ENCODE measurements at places on chromosomes 5 and 9. TPM values are rescaled to one million over a fixed set of nuclear protein-coding genes. Genes with fewer than 3 reads are reported as not detected.

GARIN3 gene
- 0.39 TPM for total RNA-seq

RFX3 gene
- 20.1 TPM for total RNA-seq

ENHO gene
- not detected for total RNA-seq

SPEF2 gene
- 17.9 TPM for total RNA-seq

PCDHA9 gene
- not detected for total RNA-seq

DNAJC21 gene
- total RNA-seq: 77.3 TPM

PPP1R2B gene
- total RNA-seq: 0.42 TPM

FOXD4L6 gene
- 0.21 TPM for total RNA-seq

GDNF gene
- total RNA-seq: not detected

PIP5K1B gene
- 2.8 TPM for total RNA-seq

DNA sequence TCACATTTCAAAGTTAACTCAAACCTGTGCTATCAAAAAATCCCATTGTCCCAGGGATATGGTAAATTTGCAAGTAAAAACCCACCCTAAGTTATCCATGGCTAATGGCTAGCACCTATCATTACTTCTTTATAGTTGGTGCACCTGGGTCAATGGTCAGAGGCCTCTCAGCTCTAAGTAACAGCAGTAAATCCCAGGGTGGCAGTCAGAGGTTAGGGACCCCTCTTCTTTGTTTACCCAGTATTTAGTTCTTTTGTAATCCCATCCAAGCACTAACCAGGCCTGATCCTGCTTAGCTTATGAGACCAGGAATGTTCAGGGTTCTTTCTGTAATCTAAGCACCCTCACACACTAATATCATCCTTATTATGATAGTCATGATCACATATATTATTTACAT lies 52.1 kb upstream of the WWC1 start:
- DNase-seq: no peak

DNA sequence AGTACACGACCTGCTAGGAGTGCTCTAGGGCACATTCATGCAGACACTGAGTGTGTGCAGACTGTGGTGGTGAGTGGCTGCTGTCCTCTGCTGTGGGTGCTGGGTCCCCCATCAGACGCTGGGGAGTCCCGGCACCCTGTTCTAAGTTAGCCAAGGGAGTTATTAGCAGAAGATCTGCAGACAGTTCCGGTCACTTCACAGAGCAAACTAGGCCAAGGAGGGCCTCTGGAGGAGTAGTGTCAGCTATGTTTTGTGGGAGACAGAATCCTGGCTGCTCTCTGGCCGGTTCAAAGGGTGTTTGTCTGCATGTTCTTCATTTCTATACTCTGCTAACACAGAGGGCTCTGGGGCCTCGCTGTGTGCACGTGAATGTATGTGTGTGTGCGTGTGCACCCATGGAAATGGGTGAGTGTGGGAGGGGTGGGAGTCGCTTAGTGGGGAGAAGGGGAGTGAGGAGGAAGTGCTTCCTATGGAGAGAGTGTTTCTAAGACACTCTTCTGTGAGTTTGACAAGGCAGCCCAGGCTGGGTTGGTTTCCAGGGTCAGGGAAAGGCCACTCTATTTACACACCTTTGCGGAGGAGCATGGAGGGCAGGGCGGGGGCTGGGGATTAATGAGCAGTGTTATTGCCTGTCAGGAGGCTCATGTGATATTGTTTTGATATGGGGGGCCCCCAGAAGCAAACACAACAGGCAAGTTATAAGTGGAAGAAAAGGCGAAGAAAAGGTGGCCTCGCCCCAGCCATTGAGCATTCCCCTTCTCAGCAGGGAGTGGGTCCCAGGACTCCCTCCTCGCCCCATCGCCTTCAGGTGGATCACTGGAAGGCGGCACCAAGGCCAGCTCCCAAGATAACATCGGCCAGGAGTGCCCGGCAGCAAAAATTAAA lies 68.9 kb downstream of the MACROH2A1 start:
- DNase-seq: no peak

DNA sequence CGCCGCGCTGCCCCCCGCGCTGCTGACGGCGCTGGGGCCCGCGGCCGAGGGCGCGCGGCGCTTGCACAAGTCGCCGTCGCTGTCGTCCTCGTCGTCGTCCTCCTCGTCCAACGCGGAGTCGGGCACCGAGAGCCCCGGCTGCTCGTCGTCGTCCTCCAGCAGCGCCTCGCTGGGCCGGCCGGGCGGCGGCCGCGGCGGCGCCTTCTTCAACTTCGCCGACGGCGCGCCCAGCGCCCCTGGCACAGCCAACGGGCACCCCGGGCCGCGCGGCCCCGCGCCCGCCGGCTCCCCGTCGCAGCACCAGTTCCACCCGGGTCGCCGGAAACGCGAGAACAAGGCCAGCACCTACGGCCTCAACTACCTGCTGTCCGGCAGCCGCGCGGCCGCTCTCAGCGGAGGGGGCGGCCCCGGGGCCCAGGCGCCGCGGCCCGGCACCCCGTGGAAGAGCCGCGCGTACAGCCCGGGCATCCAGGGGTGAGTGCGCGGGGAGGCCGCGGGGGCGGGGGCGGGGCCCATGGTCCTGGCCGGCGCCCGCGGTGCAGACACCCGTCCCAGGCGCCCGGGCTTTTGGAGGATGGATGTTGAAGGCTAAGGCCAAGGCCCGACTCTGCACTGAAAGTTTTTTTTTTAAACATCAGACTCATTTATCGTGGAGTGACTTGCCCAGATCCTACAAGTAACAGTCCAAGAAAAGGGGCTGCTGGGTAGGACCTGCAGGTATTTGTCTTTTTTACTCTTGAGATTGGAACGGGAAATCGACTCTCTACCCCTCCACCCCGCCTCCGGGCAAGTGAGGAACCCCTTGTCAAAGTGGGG lies 1.2 kb downstream of the TENT4A start:
- no peak for DNase-seq

- DNase-seq: no peak
Measured at GRCh38 chr9:108158236-108158995, 668.8 kb upstream of the KLF4 start.

DNA sequence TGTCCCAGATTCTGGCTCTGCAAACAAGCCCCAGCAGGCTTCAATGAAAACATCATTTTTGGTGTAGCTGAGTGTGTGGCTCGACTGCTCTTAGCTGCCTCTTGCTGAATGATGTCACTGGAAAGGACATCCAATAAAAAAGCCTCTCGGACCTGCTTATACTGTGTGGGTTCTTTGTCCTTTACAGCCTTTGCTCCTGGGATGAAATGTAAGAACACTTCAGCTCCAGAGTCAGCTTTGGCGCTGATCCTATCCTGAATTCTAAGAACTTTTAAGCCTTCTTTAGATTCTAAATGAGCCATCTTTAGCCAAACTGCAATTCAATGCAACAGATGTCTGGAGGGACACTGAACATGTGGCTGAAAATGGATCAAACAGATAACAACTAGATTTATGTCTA lies 404.6 kb upstream of the C9orf72 start:
- no peak for DNase-seq

- no peak for DNase-seq
Measured at GRCh38 chr5:159463590-159464321, 133.5 kb upstream of the IL12B start.

DNA sequence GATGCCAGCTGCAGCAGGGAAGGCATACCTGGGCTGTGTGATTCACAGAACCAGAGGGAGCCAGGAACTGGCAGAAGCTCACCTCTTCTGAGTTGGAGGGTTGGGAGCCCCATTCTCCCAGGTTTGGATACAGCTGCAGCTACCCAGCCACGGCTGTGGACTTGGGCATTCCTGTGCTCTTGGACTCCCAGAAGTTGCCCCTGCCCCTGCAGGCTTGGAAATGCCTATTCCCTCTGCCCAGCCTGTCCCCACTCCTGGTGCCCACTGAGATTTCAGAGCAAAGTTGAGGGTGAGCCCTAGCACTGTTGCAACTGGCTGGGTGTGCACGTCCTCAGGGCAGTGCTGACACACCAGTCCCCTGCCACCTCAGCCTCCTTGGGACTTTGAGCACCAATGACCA lies 489.7 kb downstream of the SLCO4C1 start:
- no peak for DNase-seq

GRCh38 chr9:127684576-127684975 lies 22.2 kb upstream of the CFAP157 start:
- no peak for DNase-seq

- no peak for DNase-seq
Measured at GRCh38 chr9:7871977-7872730, 72.6 kb upstream of the DMAC1 start.

- DNase-seq: no peak
Measured at GRCh38 chr9:114371973-114372917, 15.5 kb downstream of the AKNA start.

DNA sequence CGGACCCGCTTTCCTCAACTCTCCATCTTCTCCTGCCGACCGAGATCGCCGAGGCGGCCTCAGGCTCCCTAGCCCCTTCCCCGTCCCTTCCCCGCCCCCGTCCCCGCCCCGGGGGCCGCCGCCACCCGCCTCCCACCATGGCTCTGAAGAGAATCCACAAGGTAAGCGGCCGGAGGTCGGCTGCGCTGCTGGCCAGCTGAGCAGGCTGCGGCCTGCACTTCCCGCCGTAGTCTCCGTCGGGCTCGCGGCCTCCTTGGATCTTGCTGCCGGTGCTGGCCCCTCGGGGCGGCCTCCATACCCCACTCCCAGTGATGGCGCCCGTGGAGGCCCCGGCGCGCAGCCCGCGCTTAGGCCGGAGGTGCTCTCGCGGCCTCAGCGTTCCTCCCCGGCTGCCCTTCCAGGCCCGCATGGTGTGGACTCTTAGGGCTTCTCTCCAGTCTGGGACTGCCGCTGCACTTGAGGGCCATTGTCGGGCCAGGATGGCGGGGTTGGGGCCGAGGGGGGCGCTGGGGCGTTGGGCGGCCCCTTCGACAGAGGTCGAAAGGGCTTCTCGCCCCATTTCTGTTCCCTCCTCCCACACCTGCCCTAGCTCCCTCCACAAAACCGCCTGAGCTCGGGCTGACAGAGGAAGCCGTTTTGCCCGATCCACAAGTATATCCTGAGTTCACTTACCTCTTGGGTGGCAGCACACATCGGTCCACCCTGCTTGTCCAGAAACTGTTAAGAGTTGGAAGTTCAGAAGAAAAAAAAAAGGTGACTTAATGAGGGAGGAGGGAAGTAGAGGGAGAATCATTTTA lies 714 bp downstream of the UBE2D2 start:
- peak; percentile 58 for DNase-seq

DNA sequence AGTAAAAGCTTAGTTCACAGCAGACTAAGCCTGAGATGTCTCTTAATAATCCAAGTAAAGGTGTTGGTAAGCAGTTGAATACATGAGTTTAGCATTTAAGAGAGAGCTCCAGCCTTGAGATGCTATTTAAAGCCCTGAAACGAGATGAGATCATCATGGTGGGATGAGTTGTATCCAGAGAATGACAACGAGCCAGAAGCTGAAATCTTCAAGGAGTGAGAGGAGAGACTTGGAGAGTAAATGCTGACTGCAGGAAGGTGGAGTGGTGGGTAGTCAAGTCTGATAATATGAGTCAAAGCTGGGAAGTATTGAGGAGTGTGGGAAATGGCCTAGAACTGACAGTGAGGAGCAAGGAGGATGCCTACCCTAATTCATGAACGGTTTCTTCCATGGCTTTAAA lies 53.7 kb downstream of the PLAC8L1 start:
- no peak for DNase-seq

DNA sequence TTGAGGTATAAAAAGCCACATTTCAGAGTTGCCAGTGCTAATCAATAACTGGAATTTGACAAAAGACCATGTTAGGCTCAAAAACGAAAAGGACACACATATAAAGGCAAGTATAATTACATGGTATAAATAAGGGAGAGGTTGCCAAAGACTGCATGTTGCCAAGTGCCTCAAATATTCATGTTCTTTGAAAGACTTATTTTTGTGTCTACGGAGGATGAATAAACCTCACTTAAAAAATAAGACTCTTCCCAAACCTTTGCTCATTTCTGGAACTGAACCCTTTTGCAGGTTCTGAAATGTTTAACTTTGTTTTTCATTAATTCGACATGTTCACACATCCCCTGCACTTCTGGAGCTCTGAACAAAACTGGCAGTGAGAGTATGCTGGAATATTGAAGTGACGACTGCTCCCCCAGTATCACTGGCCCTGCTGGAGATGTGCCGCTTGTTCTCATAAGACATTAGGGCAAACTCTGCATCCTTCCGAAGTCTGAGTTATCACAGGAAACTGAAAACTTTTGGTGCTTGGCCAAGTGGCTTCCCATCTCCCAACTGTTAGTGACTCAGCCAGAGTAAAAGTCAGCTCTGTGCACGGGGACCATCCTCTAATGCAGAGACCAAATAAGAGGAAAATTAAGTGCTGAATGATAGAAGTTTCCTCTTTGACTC lies 336.8 kb downstream of the GLIS3 start:
- no peak for DNase-seq

GRCh38 chr5:91318724-91319123 lies 64.4 kb downstream of the ARRDC3 start:
- DNase-seq: peak; percentile 36

DNA sequence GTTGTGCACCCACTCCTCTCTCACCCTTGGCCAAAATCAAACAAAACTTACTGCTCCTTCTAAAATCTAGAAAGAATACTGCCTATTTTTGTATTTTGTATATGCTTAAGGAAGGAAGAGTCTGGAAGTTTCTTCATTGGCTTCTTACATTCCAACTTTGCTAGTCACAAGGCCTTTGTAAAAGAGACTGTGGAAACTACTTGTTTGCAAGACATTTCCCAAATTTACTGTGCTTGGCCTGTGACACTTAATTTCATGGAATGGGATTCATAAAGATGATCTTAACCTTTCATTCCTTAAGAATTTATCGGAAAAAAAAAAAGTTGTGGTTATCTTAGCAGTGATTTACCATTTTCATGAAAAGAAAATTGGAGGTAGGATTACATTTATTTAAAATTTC lies 208.9 kb downstream of the VPS13A start:
- no peak for DNase-seq

DNA sequence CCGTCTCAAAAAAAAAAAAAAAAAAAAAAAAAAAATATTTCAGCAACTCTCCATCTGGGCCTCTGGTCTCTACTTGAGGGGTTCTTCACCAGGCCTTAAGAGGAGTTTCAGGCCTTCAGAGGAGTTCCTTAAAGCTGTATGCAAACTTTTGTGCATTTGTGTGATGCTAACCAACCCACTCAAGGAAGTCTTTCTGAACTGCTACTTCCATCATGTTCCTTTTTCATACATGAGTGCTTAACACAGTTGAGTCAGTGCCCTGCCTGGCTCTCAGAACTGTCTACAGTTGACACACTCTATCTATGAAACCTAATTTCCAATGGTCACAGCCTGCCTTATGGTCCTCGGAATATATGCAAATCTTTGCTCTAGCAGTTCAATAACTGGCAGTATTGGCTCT lies 146.5 kb downstream of the MEF2C start:
- no peak for DNase-seq

GRCh38 chr5:110832683-110833082 lies 93.9 kb downstream of the SLC25A46 start:
- DNase-seq: no peak
